Activated T-helper 1 cell treated with anti-CD3 and anti-CD28 coated beads, Interleukin-12 subunit alpha, Interleukin-12 subunit beta, Interleukin-2, Interleukin-4 antibody, amounts not matched to agents 30 ng/mL and 10 ng/mL and 1 ng/mL, durations not matched to agents 14 hours and 24 hours and 36 hours (primary cell): ENCODE measurements at places on chromosomes 12 and 14.

GRCh38 chr12:106276032-106276740 lies 26.3 kb upstream of the TCP11L2 start:
- H3K4me3 ChIP-seq: no peak overlapping the region
- no peaks in the 10 kb centered on the region for H3K4me1 ChIP-seq
- no peak for DNase-seq
- H3K27me3 ChIP-seq: peaks cover 3% of the 10 kb centered on the region

DNA sequence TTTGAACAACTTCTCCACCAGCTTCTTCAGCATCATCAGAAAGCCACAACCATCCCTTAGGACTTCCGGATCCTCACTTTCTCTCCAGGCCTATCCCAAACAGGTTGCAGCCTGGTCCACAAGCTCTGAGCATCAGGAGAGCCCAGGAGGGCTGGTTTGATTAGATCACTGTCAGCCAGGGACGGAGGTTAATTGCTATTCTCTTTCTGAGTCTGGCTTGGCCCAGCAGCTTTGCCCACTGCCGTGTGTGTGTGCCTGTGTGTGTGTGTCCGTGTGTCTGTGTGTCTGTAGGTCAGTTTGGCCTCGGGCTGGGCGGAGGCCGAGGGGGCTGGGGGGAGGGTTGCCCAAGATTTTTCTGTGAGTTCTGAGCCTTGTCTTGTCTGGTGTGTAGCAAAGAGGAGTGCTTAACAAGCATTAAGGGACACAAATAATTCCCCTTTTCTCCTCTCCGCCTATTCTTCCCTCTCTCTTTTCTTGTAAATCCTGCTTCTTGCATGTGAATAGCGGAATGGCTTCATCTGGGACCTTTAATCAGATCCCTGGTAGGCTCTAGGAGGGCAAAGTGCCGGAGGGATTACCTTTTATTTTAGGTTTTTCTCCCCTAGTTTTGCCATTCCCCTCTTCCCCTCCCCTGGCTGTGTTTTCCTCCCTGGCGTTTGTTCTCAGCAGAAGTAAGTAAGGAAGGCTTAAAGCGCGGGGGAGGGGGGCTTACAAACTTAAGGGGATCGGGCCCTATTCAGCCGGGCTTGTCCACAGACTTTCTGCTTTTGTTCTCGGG lies 138.2 kb upstream of the LHX5 start:
- H3K36me3 ChIP-seq: peaks cover 1% of the 10 kb centered on the region
- no peak overlapping the region for H3K27ac ChIP-seq
- no peak overlapping the region for H3K4me3 ChIP-seq
- no peaks in the 10 kb centered on the region for H3K4me1 ChIP-seq

DNA sequence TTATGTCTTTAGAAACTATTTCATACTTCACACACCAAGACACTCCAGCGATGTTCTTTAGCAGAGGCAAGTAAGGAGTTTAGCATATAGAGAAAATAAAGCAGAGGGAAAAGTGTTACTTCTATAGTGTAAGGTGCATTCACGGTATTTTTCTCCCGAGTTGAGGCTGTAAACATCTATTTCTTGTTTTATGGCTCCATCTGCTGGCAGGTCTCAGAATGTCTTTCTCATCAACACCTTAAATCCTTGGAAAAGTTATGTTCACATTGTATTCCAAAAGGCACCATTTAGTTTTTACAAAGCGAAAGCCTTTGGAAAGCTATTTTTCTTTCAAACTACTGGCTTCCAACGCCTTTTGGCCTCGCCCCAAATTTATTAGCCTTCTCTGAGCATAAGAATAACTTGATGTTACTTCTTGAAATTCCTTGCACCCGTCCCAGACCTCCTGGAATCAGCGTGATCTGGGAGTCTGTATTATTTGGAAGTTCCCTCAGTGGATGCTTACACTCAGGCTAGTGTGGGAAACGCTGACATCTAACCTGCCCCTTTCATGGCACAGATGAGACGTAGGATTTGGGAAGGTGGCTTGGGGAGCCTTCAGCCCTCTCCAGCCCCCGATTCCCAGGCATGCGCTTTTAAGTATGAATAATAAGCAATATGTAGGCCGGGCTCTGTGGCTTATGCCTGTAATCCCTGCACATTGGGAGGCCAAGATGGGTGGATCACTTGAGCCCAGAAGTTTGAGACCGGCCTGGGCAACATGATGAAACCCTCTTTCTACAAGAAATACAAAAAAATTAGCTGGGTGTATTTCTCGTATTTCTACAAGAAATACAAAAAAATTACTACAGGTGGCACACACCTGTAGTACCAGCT lies 1.9 kb upstream of the PIWIL1 start:
- peaks cover 4% of the 10 kb centered on the region for H3K27me3 ChIP-seq
- no peak for DNase-seq
- H3K27ac ChIP-seq: no peak overlapping the region
- H3K36me3 ChIP-seq: no peaks in the 10 kb centered on the region
- H3K4me3 ChIP-seq: no peak overlapping the region

DNA sequence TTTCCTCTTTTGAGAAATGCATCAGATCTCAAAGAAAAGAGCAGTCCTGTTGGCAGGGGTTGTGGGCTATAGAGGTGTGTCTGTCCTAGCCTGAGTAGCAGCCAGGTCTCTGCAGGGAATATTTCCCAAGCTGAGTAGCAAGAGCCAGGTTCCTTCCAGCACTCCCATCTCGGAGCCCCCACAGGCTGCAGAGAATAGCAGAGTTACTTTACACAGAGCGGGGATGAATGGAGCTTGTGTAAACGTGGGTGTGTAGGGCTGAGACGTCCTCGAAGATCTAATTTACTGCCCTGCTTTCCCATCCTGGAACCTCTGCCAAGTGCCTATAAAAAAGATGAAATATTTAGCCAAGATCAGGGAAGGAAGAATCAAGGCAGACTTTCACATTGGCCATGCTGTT lies 156.6 kb downstream of the TSPAN9 start:
- no peak overlapping the region for H3K4me3 ChIP-seq
- no peaks in the 10 kb centered on the region for H3K36me3 ChIP-seq
- no peak for DNase-seq
- H3K27ac ChIP-seq: no peak overlapping the region
- no peaks in the 10 kb centered on the region for H3K4me1 ChIP-seq

DNA sequence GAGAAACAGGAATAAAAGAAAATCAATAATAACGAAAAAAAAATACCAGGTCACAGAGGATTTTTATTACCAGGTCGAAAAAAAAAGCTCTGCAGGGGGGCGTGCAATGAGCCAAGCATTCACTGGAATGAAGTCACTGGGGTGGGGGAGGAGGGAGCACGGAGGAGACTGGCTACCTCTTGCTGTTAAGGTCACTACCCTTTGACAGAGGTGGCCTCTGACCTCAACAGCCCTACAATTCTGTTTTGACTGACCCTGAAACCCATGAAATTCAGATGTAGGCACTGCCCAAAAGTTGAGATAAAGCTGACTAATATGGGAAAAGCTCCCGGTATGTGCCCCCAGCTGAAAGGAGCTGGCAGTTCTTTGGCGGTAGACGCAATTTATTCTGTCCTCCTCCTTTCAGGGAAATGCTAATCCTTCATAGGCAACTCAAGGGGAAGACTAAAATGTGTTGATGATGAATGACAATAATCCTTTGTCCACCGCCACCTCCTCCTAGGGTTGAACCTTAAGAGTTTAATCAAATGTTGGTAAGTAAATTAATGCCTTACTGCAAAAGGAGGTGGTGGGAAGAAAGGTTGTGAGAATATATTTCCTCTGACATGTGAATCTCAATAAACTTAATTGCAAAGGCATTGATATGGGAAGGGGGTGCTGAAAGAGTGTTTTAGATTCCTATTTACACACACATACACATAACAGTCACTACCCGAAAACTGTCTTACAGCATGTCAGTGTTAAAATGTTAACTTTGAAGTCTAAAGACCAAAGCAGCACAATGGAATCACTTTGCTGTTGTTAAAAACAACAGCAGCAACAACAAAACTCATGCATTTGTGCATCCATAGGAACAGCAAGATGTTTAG lies 6.3 kb upstream of the RIC8B start:
- H3K4me3 ChIP-seq: no peak overlapping the region
- H3K4me1 ChIP-seq: peaks cover 26% of the 10 kb centered on the region
- H3K27ac ChIP-seq: no peak overlapping the region
- no peaks in the 10 kb centered on the region for H3K36me3 ChIP-seq
- no peak for DNase-seq

GRCh38 chr14:101757839-101758211 lies 3.7 kb upstream of the PPP2R5C start:
- no peak for DNase-seq
- H3K4me1 ChIP-seq: peaks cover 12% of the 10 kb centered on the region
- peaks cover 21% of the 10 kb centered on the region for H3K27me3 ChIP-seq
- H3K36me3 ChIP-seq: peaks cover 4% of the 10 kb centered on the region

- no peaks in the 10 kb centered on the region for H3K36me3 ChIP-seq
- H3K27ac ChIP-seq: no peak overlapping the region
- no peak for DNase-seq
Observed at GRCh38 chr12:75716291-75717025, 205.0 kb upstream of the KRR1 start.

GRCh38 chr12:104011253-104011652 lies 38.7 kb downstream of the GLT8D2 start:
- H3K27me3 ChIP-seq: peaks cover 26% of the 10 kb centered on the region
- H3K36me3 ChIP-seq: no peaks in the 10 kb centered on the region
- H3K27ac ChIP-seq: no peak overlapping the region
- no peak overlapping the region for H3K4me3 ChIP-seq
- no peaks in the 10 kb centered on the region for H3K4me1 ChIP-seq

DNA sequence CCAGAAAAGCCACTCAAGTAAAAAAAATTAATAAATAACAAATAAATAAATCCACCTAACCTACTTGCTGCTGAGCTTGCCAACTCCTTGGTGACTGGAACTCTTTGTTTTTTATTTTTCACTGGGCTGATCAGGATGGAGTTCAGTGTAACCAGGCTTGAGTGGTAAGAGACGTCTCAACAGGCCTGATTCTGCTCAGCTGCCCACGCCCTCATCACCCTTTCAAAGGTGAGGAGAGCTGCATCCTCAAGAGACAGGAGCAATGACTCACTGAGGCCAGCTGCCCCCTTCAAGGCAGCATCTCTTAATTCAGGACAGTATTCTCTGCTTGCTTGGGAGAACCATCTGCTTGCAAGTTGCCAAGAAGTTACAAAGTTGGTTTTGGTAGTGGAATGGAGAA lies 111.9 kb upstream of the CPM start:
- H3K36me3 ChIP-seq: no peaks in the 10 kb centered on the region
- H3K4me3 ChIP-seq: no peak overlapping the region
- no peaks in the 10 kb centered on the region for H3K27me3 ChIP-seq

GRCh38 chr12:39490500-39491282 lies 47.8 kb upstream of the KIF21A start:
- no peak overlapping the region for H3K27ac ChIP-seq
- no peaks in the 10 kb centered on the region for H3K36me3 ChIP-seq
- no peaks in the 10 kb centered on the region for H3K27me3 ChIP-seq
- no peak for DNase-seq
- H3K4me1 ChIP-seq: no peaks in the 10 kb centered on the region
- no peak overlapping the region for H3K4me3 ChIP-seq

- peaks cover 10% of the 10 kb centered on the region for H3K4me1 ChIP-seq
- DNase-seq: no peak
- H3K27me3 ChIP-seq: peaks cover 62% of the 10 kb centered on the region
Observed at GRCh38 chr12:51593539-51593938, 2.5 kb downstream of the SCN8A start.

- H3K27ac ChIP-seq: peak overlapping the region; percentile 85
- H3K4me3 ChIP-seq: peak overlapping the region; percentile 59
- H3K36me3 ChIP-seq: peaks cover 2% of the 10 kb centered on the region
- peaks cover 24% of the 10 kb centered on the region for H3K4me1 ChIP-seq
- DNase-seq: peak; percentile 30
Observed at GRCh38 chr12:98754095-98754494, 109.0 kb downstream of the APAF1 start.

DNA sequence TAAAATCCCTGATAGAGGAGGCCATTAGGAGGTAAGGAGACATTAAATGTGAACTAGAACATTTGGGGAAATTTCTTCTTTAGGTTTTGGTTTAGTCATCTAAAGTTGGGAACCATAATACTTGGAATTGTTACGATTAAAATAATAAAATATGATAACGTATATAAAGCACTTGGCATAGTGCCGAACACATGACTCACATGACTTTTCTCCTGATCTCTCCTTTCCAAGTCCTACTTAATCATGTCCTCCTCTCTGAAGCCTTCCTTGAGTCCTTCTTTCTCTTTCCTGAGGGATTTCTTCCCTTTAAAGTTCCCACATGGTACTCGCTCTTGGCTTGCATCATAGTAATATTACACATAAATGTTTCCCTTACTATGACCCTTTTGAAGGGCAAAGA lies 20.0 kb downstream of the BEST3 start:
- no peaks in the 10 kb centered on the region for H3K36me3 ChIP-seq
- peaks cover 1% of the 10 kb centered on the region for H3K27me3 ChIP-seq
- H3K27ac ChIP-seq: no peak overlapping the region
- DNase-seq: no peak

GRCh38 chr12:19144985-19145384 lies 15.5 kb downstream of the PLEKHA5 start:
- H3K36me3 ChIP-seq: no peaks in the 10 kb centered on the region
- no peak for DNase-seq
- H3K4me1 ChIP-seq: no peaks in the 10 kb centered on the region
- peaks cover 5% of the 10 kb centered on the region for H3K27me3 ChIP-seq

- H3K36me3 ChIP-seq: no peaks in the 10 kb centered on the region
- no peaks in the 10 kb centered on the region for H3K4me1 ChIP-seq
- no peak for DNase-seq
- no peak overlapping the region for H3K27ac ChIP-seq
Observed at GRCh38 chr14:37078131-37078530, 94.3 kb downstream of the SLC25A21 start.

DNA sequence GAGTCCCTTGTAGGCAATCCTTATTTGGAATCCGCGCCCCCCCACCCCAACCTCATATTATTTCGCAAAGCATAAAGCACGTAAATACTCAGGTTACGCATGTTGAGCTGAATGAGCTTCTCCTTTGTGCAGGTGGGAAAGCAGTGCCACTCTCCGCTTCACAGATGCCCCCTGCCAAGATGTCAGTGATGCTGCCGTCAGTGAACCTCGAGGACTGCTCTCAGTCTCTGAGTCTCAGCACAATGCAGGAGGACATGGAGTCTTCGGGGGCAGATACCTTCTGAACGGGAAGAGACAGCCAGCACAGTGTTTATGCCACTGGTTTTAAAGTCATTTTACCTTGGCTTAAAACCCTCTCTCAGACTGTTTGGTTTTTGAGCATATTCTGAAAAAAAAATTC lies 90.1 kb upstream of the DACT1 start:
- H3K4me1 ChIP-seq: no peaks in the 10 kb centered on the region
- no peak for DNase-seq
- no peaks in the 10 kb centered on the region for H3K27me3 ChIP-seq
- no peak overlapping the region for H3K27ac ChIP-seq
- no peak overlapping the region for H3K4me3 ChIP-seq
- peaks cover 6% of the 10 kb centered on the region for H3K36me3 ChIP-seq

GRCh38 chr14:20848955-20849570 lies 42.1 kb upstream of the RNASE3 start:
- no peaks in the 10 kb centered on the region for H3K36me3 ChIP-seq
- no peak overlapping the region for H3K4me3 ChIP-seq
- H3K27ac ChIP-seq: no peak overlapping the region
- peaks cover 7% of the 10 kb centered on the region for H3K27me3 ChIP-seq

GRCh38 chr12:96120359-96121100 lies 73.6 kb upstream of the ELK3 start:
- H3K4me1 ChIP-seq: peaks cover 17% of the 10 kb centered on the region
- no peak overlapping the region for H3K27ac ChIP-seq
- peaks cover 5% of the 10 kb centered on the region for H3K27me3 ChIP-seq
- H3K36me3 ChIP-seq: no peaks in the 10 kb centered on the region
